ENCODE measurements at places on chromosomes 13 and 19.

- no peak for DNase-seq
Measured at GRCh38 chr19:1063030-1063908, 3.7 kb upstream of the ARHGAP45 start.

DNA sequence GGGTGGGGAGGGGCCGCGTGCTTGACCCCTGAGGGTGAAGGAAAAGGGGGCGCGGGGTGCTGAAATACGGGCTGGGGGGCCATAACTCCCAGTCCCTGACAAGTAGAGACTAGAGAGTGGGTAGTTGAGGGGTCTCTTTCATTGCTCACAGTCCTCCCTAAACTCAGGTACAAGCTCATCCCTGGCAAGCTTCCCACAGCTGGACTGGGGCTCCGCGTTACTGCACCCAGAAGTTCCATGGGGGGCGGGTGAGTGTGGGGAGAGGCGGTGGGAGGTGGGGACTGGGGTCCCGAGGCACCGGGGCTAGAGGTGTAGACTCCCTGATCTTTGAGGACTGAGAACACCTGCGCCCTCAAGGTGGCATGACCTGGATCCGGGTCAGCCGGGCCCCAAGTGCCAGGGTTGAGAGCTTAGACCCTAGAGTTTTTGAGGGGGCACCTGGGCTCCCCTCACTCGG, 1.3 kb downstream of the ETV2 start:
- no peak for DNase-seq

DNA sequence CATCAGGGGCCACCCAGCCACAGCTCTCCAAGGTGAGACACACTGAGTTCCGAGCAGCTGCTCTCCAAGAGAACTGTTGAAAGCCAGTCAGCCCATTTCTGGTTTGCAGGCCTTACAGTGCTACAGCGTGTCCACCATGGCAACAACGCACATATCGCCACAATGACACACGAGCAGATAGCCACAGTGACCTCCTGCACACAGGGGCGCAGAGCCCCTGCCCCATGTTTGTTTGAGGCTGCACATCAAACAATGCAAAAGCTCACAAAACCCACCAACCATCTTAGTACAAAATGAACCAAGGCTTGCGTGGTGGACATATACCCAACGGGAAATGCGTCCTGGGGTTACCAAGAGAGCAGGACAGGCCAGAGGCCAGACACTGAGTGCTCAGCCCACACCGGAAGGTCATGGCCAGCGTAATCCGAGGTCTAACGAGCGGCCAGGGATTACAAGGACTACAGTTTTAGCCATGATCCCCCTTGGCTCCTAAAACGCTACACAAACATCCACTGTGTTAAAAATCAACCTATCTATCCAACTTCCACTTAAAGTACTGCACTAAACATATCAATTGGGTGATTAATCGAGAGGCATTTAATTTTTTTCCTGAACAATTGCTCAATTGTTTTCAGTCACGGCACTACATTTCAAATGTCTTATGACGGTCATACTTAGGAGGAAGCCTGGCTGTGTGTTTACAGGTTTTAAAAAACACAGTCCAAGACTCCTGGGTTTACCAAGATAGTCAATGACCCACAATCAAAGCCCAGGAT, 56.0 kb downstream of the STK24 start:
- no peak for DNase-seq

- no peak for DNase-seq
Measured at GRCh38 chr13:60482012-60482411, 85.0 kb downstream of the TDRD3 start.

GRCh38 chr13:52994865-52995264, 33.7 kb upstream of the OLFM4 start:
- no peak for DNase-seq

DNA sequence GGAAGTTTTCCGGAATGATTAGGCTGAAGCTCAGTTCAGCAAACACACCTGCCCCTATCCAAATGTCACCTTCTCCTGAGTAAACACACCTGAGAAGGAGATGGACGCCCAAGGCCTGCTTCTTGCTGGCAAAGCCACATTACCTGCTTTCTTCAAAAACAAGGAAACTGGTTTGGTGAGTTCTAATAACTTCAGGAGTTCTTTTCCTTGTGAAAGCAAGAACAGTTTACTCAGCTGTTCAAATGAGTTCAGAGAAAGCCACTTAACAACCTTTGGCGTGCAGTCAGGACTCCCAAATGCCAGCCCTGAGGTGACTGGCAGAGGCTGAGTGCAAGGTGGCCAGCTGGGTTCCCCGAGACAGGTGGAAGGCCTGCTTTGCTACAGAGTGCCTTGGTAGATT, 160.5 kb downstream of the STK24 start:
- no peak for DNase-seq

DNA sequence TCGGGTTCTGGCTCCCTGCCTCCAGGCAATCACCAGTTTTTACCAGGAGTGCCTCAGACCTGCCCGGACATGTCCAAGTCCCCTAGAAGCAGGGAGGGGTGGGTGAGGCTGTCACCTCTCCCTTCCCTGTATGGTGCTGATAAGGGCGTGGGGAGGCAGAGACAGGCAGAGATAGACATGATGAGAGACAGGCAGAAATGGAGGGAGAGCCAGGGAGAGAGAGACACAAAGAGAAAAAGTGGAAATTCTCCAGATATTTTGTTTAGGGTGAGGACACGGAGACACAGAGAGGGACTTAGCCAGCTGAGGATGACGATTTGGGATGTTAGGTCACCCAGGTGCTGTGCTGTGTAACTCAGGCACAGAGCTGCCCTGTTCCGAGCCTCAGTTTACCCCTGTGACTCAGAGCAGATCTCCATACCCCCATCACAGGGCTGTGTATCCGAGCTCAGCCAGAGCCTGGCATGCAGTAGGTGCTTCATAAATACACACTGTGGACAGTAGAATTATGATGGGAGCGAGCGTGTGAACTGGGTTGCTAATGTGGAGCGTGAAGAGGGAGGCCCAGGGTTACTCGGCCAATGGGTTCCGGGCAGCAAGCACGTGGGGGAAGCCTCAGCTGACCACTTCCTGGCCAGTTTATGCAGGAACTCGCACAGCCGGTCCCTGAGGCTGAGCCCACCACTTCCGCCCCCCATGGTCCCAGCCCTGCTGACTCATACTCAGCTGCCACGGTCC, 11.9 kb upstream of the GDF15 start:
- peak; percentile 96 for DNase-seq

GRCh38 chr13:24605923-24606372, 74.3 kb upstream of the ATP12A start:
- DNase-seq, result no peak

DNA sequence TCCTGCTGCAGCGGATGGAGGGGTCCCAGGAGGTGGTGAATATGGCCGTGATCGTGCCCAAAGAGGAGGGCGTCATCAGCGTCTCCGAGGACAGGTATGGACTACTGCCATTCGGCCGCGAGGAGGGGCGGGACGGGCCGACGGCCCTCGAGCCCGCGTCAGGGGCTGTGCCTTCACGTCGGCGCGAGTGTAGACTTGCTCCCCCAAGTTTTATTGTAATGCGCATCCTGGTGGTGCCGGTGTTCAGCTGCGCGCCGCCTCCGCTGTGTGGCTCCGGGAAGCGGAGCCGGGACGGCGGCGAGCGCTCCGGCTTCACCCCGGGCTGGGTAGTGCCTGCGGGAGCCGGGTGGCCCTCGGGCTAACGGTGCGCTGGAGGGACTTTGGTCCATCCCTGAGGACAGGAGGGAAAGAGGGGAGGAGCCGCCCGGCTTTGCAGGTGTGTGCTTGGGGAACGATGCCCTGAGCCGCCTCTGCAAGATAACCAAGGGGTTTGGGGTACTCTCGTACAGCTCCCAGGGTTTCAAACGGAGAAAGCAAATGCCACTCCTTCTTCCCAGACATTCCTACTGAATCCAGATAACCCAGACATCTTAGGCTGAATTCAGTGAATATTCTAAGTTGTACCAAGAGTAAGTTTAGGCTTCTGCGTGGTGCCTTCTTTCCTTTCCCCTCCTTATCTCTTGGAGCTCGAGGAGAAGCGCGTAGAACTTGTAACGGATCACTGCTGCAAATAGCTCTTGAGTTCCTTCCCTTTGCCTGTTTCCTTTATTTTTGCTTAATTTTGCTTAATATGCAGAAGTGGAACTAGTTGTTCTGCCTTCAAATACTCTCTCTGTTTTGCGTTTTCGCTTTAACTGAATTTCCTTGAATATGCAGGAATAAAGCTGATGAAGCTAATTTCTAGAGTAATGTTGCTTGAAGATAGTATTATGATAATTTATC, 740 bp downstream of the WDFY2 start:
- no peak for DNase-seq

- no peak for DNase-seq
Measured at GRCh38 chr19:47093841-47094240, 19.7 kb downstream of the ZC3H4 start.

GRCh38 chr19:56566904-56567273, 379 bp upstream of the ZNF470 start:
- DNase-seq, result no peak

DNA sequence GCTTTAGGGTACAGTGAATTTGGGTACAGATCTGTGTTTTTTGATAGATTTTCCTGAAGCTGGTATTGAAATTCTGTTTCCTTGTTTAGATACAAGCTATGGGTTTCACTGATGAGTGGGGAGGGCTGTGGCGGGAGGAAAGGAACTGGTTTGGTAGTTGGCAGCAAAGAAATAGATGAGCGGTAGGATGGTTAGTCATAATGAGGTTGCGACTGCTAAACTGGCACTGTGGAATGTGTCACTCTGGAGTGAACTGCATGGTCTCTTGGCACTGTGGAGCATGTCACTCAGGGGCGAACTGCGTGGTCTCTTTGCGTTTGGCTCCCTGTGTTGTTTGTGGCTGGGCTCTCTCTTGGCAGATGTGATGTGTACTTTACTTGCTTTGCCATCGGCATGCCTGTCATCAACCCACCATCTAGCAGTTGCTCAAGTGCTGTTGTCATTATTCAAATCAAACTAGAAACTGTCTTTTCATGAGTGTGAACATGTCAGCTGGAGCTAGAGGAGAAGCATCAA, 82.1 kb downstream of the ATP8A2 start:
- no peak for DNase-seq

DNA sequence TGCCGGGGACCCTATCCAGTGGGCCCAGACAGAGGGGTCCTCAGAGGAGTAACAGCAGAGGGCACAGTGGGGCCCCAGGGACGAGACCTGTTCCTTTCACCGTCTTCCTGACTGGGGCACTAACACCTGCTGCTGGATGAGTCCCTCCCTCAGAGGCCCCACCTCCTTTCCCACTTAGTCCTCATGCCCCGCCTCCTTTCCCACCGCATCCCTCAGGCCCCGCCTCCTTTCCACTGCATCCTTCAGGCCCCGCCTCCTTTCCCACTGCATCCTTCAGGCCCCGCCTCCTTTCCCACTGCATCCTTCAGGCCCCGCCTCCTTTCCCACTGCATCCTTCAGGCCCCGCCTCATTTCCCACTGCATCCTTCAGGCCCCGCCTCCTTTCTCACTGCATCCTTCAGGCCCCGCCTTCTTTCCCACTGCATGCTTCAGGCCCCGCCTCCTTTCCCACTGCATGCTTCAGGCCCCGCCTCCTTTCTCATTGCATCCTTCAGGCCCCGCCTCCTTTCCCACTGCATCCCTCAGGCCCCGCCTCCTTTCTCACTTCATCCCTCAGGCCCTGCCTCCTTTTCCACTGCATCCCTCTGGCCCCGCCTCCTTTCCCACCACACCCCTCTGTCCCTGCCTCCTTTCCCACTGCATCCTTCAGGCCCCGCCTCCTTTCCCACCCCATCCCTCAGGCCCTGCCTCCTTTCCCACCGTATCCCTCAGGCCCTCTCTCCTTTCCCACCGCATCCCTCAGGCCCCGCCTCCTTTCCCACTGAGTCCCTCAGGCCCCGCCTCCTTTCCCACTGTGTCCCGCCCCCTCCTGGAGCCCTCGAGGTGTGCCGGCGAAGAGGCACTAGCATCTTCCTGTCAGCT, 6.7 kb downstream of the SPPL2B start:
- no peak for DNase-seq

DNA sequence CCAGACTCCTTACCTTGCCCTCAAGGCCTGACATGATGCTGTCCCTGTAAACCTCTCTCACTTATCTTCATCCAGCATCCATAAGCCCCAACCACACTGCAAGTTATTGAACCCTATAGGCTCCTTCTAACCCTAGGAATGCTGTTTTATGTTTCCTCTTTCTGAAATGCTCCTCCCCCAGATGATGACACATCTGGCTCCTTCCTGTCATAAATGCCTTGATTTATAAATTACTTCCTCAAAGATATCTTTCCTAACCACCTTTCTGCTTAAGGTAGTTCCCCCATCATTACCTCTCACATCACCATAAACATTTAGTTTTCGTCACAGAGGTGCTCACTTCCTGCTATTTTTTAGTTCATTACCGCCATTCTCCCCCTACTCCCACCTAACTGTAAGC, 12.3 kb downstream of the RUBCNL start:
- DNase-seq, result no peak

DNA sequence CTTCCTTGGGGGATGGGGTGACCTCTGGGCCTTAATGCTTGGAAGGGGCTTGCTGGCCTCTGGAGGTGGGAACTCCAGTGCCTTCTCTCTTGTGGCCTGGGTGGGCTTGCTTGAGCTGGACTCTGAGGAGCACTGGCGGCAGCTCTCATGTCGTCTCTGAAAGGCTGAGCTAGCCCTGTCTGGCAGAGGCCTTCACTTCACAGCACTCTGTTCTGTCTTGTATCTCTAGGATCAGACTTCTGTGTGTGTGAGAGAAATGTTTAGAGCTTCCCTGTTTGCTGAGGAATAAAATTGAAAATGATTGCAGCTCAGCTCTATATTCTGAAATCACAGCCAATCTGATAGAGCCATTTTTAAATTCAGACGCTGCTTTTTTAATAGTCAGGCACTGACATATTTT, 185.3 kb downstream of the KCNRG start:
- no peak for DNase-seq
